ENCODE measurements at places on chromosomes 5 and 9.

- DNase-seq, result no peak
Observed at GRCh38 chr5:57307516-57307915, 133.7 kb downstream of the GPBP1 start.

- DNase-seq, result no peak
Observed at GRCh38 chr5:91121347-91121993, 261.6 kb downstream of the ARRDC3 start.

DNA sequence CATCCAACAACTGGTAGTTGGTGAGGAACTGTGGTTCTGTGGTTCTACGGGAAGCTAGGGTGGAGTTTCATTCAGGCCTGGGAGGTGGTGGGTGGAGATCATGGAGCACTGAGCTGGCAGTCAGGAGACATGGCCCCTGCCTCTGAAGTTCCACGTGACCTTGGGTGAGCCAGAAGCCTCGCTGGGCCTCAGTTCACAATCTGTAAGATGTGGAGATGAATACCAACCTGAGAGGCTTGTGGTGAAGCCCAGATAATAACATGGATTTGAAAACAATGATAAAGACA is 177.9 kb downstream of the MACROH2A1 start:
- no peak for DNase-seq

- no peak for DNase-seq
Observed at GRCh38 chr9:34633851-34634550, 3.6 kb downstream of the SIGMAR1 start.

- DNase-seq, result no peak
Observed at GRCh38 chr5:67493676-67494075, 297.1 kb upstream of the CD180 start.

DNA sequence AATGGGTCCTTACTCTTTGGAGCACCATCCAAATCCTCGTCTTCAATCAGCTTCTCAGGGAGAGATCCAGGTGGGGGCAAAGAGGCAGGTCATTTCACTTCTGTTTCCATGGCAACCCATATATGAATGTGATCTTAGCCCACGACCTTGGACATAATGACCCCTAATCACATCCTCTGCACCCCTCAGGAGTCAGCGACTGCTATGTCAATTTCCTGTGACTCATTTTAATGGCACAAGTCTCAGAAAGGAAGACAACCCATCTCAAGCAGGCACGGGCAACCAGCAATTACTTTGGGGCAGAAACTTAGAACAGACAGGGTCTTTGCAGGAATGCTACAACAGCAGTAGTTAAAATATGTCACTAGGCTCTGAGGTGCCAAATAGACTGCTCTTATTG is 591.2 kb downstream of the TLR4 start:
- no peak for DNase-seq

DNA sequence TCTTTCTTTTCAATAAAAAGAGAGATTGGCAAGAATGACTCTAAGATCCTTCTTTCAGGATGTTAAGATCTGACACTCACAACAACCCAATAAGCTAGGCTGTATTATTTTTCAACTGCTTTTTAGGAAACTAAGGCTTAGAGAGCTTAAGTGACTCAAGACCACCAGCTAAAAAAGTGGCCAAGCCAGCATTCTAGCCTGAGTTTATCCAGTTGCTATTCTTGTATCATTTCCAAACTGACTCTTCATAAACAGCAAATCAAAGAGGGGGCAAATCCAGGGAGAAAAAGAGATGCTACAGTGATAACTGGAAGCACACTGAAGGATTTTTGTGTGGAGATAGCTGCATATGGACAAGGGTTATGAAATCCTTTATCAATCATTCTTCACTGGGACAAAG is 47.1 kb downstream of the TMEM252 start:
- DNase-seq, result no peak

DNA sequence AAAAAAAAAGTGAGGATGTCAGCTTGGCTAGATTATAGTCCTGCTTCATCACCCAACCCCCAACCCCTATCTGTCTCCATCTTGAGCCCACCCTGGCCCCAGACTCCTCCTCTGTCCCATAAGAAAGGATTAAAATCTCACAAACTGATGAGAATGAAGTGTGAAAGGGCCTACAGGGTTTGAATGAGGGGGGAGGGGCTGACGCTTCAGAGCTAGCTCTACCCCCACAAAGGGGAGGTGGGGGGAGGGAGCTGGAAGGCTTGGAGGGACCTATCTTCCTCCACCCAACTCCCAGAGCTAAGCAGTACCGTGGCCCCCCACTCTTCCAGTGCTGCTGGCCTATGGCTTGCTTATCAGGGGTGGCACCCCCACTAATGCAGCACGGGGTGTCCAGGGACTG is 43.7 kb upstream of the HAND1 start:
- DNase-seq, result no peak

DNA sequence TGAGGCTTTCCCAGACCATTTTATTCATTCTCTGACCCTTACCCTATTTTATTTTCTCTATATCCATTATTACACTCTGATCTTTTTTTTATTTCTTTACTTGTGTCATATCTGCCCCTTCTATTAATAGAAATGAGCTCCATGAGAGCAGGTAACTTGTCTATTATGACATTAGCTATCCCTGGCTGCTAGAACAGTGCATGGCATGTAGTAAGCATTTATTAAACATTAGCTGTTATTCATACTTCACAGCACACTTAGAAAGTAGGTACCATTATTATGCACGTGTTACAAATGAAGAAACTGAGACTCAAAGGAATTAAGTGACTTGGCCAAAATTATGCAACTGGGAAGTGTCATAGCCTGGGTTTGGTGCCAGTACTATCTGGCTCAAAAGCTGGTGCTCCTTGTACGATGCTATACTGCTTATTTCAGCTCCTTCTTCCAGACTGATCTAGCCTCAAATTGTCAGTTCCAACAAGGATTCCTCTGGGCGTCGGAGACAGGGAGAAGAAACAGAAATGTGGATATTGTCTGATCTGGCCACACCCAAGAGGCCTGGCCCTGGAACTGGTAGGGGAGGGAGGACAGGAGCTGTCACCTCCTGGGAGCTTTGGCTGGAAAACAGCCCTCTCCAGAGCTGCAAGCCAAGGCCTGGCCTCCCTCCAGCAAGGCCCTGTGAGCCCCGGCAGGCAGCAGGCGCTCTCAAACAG is 10.8 kb upstream of the NIPAL4 start:
- DNase-seq, result no peak

GRCh38 chr9:1939466-1939865 is 75.7 kb upstream of the SMARCA2 start:
- DNase-seq, result no peak

GRCh38 chr5:181260720-181261319 is at the start of gene TRIM52:
TRIM52 (minus strand) TSS chr5:181261143; CDS start chr5:181260813, 330 bp downstream.
- peak; percentile 87 for DNase-seq

DNA sequence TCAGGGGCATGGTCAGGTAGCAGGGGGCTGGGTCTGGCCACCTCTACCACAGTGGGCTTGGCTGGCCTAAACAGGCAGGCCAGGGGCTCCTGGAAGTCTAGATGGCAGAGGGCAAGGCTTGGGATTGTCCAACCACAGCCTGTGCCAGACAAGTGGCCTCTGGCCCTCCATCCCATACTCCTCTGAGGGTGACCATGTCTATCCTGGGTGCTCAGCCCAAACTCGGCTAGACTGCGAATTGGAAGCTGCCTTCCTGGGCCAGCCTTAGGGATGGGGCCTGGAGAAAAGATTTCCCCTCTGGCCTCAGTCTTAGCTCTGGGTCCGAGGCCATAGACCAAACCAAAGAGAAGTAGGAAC is 110.5 kb downstream of the PHF2 start:
- no peak for DNase-seq

DNA sequence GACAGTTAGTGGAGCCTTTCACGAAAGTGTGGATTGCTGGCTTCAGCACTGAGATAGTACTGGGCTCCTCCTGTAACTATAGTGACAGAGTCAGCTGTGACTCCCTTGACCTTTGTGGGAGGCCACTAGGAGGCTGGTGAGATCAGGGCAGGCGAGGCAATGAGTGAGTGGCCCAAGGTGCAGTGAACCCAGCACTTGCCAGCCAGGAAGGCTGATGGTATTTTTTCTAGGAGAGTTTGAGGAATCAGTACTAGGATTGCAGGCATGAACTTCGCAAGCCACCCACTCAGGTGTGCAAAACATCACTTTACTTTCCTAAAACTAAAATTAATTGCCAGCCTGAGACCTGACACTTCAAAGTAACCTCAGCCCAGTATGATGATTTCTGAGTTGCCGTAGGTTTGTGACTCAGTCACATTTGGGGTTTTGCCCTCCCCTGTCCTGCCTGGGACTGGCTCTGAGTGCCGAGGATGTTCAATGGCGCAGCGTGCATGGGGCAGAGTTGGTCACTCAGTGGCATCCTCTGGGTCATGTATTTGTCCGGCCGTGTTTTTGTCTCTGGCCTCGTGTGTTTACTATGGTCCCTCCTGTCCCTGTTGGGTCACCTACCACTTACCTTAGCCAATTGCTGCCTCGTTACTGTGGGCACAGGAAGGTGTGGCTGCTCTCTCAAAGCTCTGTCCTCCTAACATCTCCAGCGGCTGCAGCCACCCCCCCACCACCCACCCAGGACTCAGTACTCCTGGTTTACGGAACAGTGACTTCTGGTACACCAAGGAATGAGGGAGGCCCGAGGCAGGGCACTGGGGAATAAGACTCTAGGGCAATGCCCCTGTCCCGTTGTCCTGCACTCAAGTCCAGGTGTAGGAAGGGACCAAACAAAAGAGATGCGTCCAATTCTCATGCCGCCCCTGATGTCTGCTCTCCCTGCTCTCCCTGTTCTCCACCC is 67.2 kb downstream of the IL31RA start:
- DNase-seq, result no peak

GRCh38 chr9:113568571-113569321 is 105.2 kb downstream of the RGS3 start:
- DNase-seq, result no peak

DNA sequence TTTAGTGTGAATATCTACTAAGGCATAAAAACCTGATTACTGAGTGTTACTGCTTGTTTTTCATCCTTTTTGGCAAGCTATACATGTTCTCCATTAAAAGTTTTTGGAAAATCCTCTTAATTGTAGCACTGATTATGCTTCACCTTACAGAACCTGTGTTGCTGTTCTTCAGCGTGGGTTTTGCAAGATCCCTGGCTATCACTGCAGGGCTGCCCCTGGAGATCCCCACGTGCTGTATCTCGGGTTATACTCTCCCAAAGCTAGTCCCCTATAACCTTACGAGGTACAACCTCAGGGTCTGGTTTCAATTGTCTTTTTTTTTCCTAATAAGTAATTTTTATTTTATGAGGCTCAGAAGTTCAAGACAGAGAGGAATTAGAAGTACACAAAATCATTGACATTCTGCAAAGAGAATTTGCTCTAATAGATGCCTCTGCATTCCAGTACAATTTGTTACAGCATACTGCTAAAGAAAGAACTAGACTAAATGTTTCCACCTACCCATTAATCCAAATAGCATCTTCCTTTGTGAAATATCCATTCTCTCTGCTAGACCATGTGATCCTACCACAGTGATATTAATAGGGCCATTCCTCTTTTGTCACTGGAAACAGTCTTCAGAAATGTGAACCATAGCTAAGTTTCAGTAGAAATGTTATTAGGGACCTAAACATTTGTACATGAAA is 25.8 kb upstream of the CAMK4 start:
- DNase-seq, result no peak

DNA sequence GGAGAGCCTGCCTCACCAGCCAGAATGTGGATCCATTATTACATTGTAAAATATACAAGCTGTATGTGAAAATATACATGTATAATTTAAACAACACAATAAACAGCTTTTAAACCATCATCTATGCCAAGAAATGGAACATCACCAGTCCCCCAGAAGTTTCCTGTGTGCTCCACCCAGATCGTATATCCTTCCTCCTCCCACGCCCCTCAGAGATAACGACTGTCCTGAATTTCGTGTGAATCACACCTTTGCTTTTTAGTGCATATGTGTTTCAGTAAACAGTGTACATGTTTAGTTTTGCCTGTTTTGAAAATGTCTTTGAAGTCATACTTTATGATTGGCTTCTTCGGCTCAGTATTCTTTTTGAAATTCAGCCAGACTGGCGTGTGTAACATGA is 134.6 kb upstream of the MYO10 start:
- no peak for DNase-seq

DNA sequence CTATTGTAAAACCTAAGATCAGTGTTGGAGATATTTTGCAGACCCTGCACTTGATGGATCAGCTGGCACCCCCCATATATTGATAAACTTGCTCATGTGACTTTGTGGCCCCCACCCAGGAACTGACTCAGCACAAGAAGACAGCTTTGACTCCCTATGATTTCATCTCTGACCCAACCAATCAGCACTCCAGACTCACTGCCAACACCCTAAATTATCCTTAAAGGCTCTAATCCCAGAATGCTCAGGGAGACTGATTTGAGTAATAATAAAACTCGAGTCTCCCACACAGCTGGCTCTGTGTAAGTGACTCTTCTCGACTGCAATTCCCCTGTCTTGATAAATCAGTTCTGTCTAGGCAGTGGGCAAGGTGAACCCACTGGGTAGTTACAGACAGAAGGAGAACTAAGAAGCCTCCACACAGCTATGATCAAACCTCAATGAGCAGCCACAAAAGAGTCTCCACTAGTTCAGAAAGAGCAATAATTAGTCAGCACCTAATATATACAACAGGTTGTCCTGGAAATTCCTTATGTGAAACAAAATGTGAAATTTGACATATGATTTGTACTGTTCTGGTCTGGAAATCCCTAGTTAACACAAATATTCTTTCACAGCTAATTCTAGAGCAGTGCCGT is 52.2 kb downstream of the ACTL7B start:
- no peak for DNase-seq

GRCh38 chr5:172672681-172673080 is 31.6 kb downstream of the NEURL1B start:
- no peak for DNase-seq

GRCh38 chr5:154209591-154210081 is 19.1 kb downstream of the GALNT10 start:
- DNase-seq, result no peak

DNA sequence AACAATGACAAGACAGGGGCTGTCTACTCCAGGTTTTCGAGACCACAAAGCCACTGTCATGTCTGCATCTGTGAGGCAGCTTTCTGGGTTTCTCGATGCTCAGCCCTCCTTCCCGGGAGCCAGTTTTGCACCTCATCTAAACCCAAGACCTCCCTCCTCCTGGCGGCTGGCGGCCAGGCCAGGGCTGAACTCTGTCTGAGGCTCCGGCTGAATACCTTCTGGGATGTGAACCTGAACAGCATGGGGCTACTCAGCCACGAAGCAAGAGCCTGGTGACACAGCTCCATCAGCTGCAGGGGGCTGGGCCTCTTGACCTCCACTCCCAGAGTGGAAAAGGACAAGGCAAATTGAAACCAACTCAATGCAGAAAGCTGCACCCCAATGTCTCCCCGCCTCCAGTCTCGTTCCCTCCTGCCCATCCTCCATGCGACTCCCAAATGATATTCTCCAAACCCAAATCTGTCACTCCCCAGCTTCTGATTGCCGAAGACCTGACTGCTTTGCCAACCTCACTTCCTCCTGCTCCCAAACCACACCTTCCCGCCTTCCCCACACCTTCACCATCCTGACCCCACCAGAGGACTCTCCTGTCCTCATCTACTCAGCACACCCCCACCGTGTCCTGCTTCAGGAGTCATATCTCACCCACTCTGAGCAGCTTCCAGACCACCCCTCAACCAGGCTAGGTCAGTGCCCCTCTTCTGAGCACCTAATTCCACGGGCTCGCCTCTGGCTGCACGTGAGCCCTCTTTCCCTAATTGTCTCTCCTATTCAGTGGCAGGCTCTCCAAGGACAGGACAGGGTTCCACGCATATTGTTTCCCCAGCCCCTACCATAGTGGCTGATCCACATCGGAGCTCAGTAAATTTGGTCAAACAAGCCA is 4.5 kb downstream of the ANKS6 start:
- DNase-seq, result no peak

Measured in stimulated activated CD8-positive, alpha-beta memory T cell treated with anti-CD3 and anti-CD28 coated beads, Interleukin-7, amount 100 ng/mL, for 4 hours (primary cell).